ENCODE measurements at places on chromosomes 6 and 20. TPM values are rescaled to one million over a fixed set of nuclear protein-coding genes. Genes with fewer than 3 reads are reported as not detected.

The PPP1R3D gene
- 3.9 TPM for total RNA-seq

- DNase-seq: no peak
- H3K4me1 ChIP-seq: no peaks in the 10 kb centered on the region
- no peaks in the 10 kb centered on the region for H3K36me3 ChIP-seq
These were observed 374.1 kb upstream of the CITED2 start for GRCh38 chr6:139748353-139749146.

- no peak overlapping the region for H3K27ac ChIP-seq
- no peaks in the 10 kb centered on the region for H3K36me3 ChIP-seq
- peak; percentile 74 for DNase-seq
- H3K27me3 ChIP-seq: peaks cover 32% of the 10 kb centered on the region
These were observed 51.3 kb upstream of the GLP1R start for GRCh38 chr6:38997128-38997761.

GRCh38 chr6:150435832-150436231 lies 67.0 kb downstream of the IYD start:
- no peaks in the 10 kb centered on the region for H3K36me3 ChIP-seq
- no peaks in the 10 kb centered on the region for H3K4me1 ChIP-seq
- peaks cover 3% of the 10 kb centered on the region for H3K27me3 ChIP-seq
- no peak for DNase-seq
- H3K27ac ChIP-seq: no peak overlapping the region

GRCh38 chr20:46501337-46501942 lies 11.9 kb downstream of the ZNF334 start:
- no peak overlapping the region for H3K4me3 ChIP-seq
- peaks cover 30% of the 10 kb centered on the region for H3K36me3 ChIP-seq
- peaks cover 22% of the 10 kb centered on the region for H3K27me3 ChIP-seq
- H3K27ac ChIP-seq: no peak overlapping the region

GRCh38 chr20:9838378-9839295 lies at the start of gene PAK5:
Gene PAK5 (minus strand): TSS chr20:9839076. CDS start chr20:9644328, 194,748 bp downstream.
- no peak within 1 kb of the TSS for H3K4me3 ChIP-seq
- no peak within 1 kb of the TSS for H3K27ac ChIP-seq
- H3K27me3 ChIP-seq: peaks cover 29% of the 10 kb centered on the region
- no peak for DNase-seq
- no peaks in the 10 kb centered on the region for H3K4me1 ChIP-seq

- no peak for DNase-seq
- no peaks in the 10 kb centered on the region for H3K4me1 ChIP-seq
- H3K27ac ChIP-seq: no peak overlapping the region
- H3K27me3 ChIP-seq: no peaks in the 10 kb centered on the region
- H3K4me3 ChIP-seq: no peak overlapping the region
These were observed 9.4 kb upstream of the TMEM14A start for GRCh38 chr6:52661551-52661950.

DNA sequence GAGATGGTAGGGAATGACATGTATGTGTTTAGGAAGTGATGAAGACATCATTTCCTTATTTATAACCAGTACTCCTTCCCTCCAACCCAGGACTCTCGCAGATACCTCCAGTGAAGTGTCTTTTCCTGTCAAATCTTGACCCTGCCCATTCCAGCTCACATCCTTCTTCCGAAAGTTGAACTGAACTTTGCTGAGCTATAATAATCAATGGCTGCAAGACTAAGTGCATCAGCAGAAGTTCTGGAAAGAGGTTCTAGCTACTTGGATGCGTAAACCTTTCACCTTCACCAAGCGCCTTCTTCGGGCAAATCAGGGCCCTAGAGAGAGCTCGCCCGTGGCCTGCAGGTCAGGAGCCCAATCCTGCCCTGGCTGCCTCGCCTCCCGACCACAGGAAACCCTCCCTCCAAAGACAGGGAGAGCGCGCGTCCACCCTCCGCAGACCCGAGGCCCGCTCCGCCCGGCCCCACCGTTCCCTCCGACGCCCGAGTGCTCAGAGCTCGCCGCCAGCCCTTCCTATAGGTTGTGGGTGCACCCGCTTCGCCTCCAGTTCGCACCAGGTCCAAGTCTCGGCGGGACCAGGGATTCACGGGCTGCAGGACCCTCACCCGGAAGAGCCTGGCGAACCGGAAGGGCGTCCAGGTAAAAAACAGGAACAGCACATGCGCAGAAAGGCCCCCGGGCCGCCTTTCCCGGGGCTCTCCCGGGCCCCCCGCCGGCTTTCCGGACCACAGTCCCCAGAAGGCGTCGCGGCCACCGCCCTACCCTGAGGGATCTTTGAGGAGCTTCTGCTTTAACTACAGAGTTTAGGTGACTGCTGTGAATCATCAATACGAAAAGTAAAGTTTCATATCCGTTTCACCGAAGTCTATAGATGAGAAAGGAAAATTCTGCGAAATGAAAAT lies at the start of gene ZNF334:
Gene ZNF334 (minus strand): TSS at position 617 of the 902 bp plus-strand sequence. CDS start 1,457 bp downstream, outside the sequence.
- H3K4me3 ChIP-seq: peak within 1 kb of the TSS; percentile 82
- DNase-seq: peak; percentile 76
- H3K4me1 ChIP-seq: peaks cover 24% of the 10 kb centered on the region
- H3K27me3 ChIP-seq: peaks cover 24% of the 10 kb centered on the region
- H3K27ac ChIP-seq: peak within 1 kb of the TSS; percentile 75
- H3K36me3 ChIP-seq: peaks cover 13% of the 10 kb centered on the region

- no peak for DNase-seq
- H3K27me3 ChIP-seq: no peaks in the 10 kb centered on the region
- peaks cover 1% of the 10 kb centered on the region for H3K36me3 ChIP-seq
- H3K4me1 ChIP-seq: peaks cover 6% of the 10 kb centered on the region
These were observed 162.8 kb downstream of the BTBD9 start for GRCh38 chr6:38476888-38477287.

DNA sequence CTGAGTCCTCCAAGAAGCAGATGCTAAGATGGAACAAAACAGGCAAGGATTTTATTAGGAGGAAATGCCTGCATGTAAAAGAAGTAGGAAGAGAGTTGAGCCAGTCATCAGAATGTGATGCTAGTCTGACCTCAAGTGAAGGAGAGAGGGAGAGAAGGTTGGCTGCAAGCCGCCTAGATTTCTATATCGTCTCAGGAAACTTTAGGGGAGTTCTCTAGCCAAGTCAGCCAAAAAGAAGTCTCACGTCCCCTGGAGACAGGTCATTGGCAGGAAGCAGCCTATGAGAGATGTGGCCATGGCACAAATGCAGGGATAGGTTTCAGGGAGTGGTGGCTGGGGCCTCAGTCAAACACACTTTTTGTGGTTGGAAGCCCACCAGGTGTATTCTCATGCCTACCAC lies 378.0 kb downstream of the CD109 start:
- no peak for DNase-seq
- no peaks in the 10 kb centered on the region for H3K27me3 ChIP-seq
- no peak overlapping the region for H3K4me3 ChIP-seq
- no peak overlapping the region for H3K27ac ChIP-seq

- no peak overlapping the region for H3K27ac ChIP-seq
- no peak for DNase-seq
- peaks cover 7% of the 10 kb centered on the region for H3K36me3 ChIP-seq
- H3K4me1 ChIP-seq: peaks cover 23% of the 10 kb centered on the region
These were observed 34.2 kb downstream of the PTPRA start for GRCh38 chr20:2907519-2907918.

DNA sequence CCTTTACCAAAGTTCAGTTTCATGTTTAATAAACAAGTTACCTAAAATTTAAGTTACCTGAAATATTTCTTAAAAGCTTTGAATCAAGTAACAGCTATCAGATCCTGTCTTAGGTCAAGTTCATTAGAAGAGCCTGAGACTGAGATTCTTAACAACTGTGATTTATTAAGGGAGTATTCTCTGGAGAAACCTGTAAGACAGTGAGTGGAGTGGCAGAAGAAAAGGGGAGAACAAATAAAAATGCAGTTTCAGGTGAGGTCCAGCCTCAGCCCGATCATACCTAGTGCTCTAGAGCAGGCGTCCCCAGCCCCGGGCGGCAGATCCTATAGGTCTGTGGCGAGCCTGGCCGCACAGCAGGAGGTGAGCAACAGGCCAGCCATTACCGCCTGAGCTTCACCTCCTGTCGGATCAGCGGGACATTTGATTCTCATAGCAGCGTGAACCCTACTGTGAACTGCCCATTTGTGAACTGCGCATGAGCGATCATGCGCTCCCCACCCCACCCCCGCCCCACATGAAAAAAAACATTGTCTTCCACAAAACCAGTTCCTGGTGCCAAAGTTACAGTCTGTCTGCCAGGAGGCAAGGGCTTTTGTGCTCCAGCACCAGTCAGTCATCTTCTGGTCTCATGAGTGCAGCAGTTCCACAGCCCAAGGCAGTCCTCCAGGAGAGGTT lies 59.2 kb upstream of the ADGRB3 start:
- H3K4me3 ChIP-seq: no peak overlapping the region
- no peaks in the 10 kb centered on the region for H3K27me3 ChIP-seq
- DNase-seq: no peak
- H3K27ac ChIP-seq: no peak overlapping the region

DNA sequence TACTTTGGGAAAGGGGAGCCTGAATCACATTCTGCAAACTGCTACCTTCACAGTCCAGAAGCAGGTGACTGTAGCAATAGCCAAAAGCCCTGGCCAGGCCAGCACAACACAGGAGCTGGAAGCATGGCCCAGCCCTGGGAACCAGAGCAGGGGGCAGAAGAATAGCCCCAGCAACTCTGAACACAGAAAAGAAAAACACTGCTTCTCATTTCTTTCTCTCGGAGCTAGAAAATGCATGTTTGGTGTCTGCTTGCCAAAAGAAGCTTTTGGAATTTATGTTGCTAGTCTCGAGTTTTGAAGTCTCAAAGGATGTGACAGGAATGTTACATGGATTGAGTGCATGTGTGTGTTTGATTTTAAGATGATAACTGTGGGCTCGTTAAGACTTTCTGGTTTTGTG lies 79.8 kb upstream of the SCAF8 start:
- no peaks in the 10 kb centered on the region for H3K4me1 ChIP-seq
- DNase-seq: no peak
- H3K27ac ChIP-seq: no peak overlapping the region

- H3K4me3 ChIP-seq: no peak overlapping the region
- peaks cover 7% of the 10 kb centered on the region for H3K27me3 ChIP-seq
- DNase-seq: no peak
- H3K4me1 ChIP-seq: no peaks in the 10 kb centered on the region
- no peaks in the 10 kb centered on the region for H3K36me3 ChIP-seq
These were observed 85.3 kb downstream of the CD164 start for GRCh38 chr6:109296971-109297372.

DNA sequence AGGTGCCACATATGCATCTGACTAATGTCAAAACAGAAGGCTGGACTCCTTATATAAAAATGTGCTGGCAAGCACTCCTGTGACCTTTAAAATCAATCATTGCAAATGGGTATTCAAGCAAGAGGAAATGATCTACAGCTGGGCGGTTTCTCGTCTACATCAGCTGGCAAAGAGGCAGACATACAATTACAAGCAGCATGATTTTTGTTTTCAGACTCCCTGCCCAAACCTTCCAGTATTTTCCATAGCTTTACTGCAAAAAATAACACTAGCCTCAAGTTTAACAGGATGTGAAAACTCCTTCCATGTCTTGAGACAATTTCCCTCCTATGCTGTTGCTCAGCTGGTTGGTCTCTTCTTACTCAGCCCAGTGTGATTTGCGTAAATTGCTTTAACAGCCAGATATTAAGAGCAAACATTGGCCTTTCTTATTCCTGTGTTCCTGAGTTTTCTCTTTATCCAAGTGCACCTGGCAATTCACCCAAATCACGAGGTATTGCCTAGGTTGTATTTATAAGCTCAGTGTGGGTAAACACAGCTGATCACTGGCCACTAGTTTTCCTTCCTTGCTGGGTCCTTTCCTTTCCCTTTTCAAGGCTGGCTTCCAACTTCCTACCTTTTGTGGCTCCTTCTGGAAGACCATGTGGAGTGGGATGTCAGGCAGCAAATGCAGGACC lies 130.4 kb downstream of the MOXD1 start:
- no peak overlapping the region for H3K4me3 ChIP-seq
- no peaks in the 10 kb centered on the region for H3K36me3 ChIP-seq
- DNase-seq: no peak

- H3K36me3 ChIP-seq: no peaks in the 10 kb centered on the region
- peak; percentile 71 for DNase-seq
- peak overlapping the region; percentile 85 for H3K27ac ChIP-seq
- no peaks in the 10 kb centered on the region for H3K27me3 ChIP-seq
These were observed 345.9 kb downstream of the TAF4 start for GRCh38 chr20:61719691-61720347.

- H3K4me3 ChIP-seq: no peak overlapping the region
- H3K4me1 ChIP-seq: peaks cover 5% of the 10 kb centered on the region
- DNase-seq: no peak
These were observed 72.2 kb downstream of the SCAF8 start for GRCh38 chr6:154805288-154805911.
